ENCODE measurements at places on chromosomes 3 and 15.

GRCh38 chr15:74122403-74123130 is 7.8 kb upstream of the ISLR2 start:
- DNase-seq, result no peak

DNA sequence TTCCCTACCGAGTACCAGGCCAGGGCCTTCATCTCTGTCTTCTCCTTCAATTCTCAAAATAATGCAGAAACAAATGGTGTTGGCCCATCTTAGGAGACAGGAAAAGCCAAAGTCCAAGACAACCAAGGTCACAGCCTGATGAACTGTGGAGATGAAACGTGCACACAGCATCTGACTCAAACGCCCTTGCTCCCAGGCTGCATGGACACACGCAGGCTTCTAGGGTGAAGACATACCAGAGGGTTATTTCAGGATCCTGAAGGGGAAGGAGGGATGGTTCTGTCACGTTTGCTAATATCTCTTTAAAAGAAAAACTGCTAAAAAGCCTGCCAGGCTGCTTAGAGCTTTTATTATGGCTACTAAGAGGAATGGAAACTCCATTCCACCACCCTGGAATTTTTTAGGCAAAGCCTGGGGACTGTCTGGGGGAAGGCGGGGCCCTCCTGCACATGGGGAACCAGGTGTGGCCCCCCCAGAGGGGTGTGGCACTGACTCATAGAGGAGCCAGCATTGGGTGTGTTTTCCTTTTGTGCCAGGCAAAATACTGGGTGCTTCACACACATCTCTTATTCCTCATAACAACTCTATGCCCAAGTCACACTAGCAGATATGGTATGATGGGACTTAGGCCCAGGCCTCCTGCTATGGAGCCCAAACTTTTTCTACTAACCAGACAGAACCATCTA is 62.9 kb downstream of the UMPS start:
- no peak for DNase-seq

DNA sequence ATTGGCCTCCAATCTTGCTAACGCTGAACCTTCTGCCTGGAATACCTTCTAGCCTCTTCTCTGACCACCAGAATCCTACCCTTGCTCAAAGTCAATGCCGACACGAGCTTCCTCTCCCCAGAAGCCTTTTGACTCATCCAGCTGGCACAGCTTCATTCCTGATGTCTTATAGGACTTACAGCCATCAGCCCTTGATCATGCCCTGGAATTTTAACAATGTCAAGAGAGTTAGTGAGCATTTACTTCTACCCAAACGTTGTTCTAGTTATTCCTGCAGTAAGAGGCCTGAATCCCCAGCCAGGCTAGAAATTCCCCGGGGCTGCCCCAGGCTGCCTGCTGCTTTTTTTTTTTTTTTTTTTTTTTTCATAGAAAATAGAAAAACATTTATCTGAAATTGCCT is 3.9 kb downstream of the CYP1A2 start:
- no peak for DNase-seq

GRCh38 chr3:128083980-128084674 is 31.9 kb downstream of the SEC61A1 start:
- DNase-seq, result no peak

Data from SK-N-DZ (cell line).